Activated gamma-delta T cell treated with anti-CD3 and anti-CD28 coated beads, Interleukin-2, amount 50 U/mL, for 16 hours (primary cell): ENCODE measurements at places on chromosomes 2 and 18.

- no peak for DNase-seq
These were observed 57.6 kb downstream of the DOCK10 start for GRCh38 chr2:224984637-224985036.

DNA sequence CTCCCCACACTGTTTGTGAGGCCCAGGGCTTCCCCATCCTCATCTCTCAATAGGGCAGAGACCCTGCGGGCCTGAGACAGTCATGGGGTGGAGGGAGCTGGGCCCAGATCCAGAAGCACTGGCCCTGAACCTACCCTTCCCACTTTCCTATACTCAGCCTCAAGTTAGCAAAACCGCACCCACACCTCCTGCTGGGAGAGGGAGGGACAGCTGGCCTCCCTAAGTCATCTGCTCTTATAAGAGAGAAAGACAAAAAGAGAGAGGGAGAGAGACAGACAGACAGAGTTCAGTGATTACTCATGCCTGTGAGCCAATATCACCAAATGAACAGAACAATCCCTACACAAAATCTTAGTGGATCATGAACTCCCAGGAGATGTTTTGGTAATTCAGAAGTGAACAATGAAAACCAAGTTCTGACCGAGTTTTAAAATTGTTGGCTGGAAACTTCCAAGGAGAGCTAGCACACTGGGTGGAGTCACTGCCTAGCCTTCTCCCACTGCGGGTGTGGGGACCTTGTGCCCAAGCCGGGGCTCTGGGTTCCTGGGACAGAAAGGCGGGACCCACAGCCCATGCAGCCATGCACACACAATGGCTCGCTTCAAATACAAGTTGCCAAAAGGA is 130.5 kb downstream of the PXDN start:
- no peak for DNase-seq

DNA sequence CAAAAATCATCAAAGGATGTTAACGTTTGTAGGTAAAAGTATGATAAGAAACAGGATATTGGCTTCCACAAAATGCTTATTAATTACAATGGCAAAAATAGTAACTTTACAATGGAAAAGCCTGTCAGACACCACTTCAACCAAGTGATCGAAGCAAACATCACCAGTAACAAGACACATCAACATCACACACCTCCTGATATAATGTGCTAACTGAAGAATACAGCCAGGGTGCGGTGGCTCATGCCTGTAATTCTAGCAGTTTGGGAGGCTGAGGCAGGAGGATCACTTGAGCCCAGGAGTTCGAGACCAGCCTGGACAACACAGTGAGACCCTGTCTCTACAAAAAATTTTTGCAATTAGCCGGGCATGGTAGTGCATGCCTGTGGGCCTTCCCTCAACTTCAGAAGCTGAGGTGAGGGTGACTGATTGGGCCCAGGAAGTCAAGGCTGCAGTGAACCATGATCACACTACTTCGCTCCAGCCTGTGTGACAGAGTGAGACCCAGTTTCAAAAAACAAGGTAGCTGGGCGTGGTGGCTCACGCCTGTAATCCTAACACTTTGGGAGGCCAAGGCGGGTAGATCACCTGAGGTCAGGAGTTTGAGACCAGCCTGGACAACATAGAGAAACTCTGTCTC is 15.0 kb downstream of the MGAT4A start:
- no peak for DNase-seq

GRCh38 chr2:161947406-161947805 is 126.6 kb downstream of the DPP4 start:
- DNase-seq, result no peak

GRCh38 chr2:15738225-15738546 is 146.5 kb downstream of the DDX1 start:
- DNase-seq, result no peak

- DNase-seq, result no peak
These were observed 259.1 kb upstream of the AGAP1 start for GRCh38 chr2:235234736-235235135.

GRCh38 chr2:15275346-15275745 is 285.8 kb downstream of the NBAS start:
- DNase-seq, result no peak

DNA sequence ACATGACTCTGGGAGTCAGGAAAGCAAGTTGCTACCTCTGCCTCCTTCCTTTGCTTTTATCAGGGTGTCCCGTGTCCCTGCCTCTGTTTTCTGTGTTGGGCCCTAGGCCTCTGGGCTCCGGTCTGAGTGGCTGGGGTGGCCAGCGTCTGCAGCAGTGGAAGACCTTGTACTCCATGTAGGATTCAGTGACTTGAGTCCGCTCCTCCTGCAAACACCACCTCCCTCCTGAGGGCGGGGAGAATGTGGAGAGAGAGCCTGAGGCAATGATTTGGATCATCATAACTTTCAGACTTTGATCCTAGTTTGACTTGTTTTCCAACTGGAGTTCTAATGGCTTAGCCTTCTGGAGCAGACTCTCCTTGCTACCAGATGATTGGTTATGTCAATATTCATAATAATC is 30.8 kb downstream of the ATP6V1C2 start:
- DNase-seq, result no peak

- no peak for DNase-seq
These were observed 33.4 kb upstream of the LYPD1 start for GRCh38 chr2:132703396-132703795.

DNA sequence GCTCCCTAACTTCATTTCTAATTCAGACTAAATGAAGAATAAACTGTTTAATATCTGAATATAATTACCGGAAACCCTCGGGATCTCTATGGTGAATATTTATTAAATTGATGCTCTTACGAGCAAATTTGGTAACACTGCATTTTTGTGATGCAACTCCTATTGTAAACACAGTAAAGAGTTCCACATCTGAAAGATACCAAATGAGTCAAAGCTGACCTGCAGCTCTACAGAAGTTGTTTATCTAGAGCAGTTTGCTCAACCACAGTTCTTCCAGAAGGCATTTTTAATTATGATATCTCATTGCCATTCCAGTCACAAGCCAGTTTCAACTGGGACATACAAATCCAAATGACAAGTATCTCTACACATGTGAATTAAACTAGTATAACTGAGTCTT is 129.7 kb downstream of the PKP4 start:
- DNase-seq, result no peak

DNA sequence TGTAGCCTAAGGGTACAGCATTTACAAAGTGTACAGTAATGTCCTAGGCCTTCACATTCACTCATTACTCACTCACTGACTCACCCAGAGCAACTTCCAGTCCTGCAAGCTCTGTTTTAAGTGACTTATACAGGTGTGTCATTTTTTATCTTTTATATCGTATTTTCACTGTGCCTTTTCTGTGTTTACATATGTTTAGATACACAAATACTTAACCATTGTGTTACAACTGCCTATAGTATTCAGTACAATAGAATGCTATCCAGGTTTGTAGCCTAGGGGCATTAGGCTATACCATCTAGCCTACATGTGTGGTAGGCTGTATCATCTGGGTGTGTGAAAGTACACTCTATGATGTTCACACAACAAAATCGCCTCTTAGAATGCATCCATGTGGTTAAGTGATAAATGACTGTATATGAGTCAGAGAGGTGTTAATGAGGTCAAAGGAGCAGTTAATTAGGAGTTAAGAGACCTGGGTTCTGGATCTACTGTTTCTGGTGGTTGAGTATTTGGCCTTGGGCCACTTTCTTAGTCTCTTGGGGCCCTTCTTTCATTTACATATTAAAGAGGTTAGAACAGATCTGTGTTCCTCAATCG is 149.1 kb downstream of the GREB1L start:
- no peak for DNase-seq

GRCh38 chr2:175844169-175844568 is 157.9 kb downstream of the LNPK start:
- DNase-seq, result no peak

DNA sequence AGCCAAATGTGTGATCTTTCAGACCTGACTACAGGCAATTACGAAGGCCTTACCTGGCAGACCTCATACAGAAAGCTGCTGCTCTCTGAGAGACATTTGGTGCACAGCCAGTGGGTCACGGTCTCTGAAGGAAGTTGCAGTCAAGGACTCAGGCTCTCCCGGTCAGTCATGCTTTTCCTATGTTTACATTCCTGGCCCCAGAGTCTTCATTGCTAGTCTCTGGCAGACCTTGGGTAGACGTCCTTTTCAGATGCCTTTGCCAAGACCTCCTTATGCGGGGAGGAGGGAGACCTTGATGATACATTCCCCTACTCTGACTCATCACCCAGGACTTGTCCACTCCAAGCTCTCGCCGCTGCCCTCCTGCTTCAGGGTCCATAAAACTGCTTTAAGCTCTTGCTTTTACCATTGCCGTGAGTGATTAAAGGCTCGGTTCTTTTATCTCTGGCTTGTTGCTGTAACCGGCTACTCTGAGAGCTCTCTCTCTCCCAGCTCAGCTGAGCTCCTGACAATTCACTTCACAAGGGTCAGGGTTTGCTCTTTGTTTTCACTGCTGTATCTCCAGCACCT is 62.0 kb upstream of the SLC35F5 start:
- DNase-seq, result no peak

GRCh38 chr2:143121079-143121478 is 8.1 kb upstream of the ARHGAP15 start:
- no peak for DNase-seq

- no peak for DNase-seq
These were observed 465.9 kb downstream of the TXNL1 start for GRCh38 chr18:56172527-56172926.

DNA sequence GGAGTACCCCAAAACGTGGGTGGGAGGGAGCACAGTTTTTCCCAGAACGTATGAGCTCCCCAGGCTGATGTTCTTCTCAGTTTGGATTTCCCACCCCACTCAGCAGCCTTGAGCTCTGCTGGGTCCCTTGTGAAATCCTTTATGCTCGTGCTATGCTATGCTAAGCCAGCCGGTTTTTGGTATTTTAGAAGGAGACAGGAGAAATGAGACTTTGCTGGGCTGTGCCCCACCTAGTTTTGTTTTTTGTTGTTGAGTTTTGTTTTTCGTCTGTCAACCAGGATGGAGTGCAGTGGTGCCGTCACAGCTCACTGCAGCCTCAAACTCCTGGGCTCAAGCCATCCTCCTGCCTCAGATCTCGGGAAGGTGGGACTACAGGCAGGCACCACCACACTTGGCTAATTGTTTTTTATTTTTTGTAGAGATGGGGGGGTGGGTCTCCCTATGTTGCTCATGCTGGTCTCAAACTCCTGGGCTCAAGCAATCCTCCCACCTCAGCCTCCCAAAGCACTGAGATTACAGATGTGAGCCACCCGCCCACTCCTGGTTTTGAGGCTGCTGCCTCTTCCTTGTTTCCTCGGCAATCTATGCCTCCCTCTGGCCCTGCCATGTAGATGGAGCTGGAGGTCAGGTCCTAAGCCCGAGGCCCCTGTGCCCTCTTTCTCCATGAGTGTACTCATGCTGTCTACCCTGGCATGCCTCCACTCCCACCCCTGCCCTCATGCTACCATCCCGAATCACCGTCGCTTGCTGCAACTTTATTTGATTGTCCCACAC is 17.5 kb upstream of the MGAT4A start:
- no peak for DNase-seq

DNA sequence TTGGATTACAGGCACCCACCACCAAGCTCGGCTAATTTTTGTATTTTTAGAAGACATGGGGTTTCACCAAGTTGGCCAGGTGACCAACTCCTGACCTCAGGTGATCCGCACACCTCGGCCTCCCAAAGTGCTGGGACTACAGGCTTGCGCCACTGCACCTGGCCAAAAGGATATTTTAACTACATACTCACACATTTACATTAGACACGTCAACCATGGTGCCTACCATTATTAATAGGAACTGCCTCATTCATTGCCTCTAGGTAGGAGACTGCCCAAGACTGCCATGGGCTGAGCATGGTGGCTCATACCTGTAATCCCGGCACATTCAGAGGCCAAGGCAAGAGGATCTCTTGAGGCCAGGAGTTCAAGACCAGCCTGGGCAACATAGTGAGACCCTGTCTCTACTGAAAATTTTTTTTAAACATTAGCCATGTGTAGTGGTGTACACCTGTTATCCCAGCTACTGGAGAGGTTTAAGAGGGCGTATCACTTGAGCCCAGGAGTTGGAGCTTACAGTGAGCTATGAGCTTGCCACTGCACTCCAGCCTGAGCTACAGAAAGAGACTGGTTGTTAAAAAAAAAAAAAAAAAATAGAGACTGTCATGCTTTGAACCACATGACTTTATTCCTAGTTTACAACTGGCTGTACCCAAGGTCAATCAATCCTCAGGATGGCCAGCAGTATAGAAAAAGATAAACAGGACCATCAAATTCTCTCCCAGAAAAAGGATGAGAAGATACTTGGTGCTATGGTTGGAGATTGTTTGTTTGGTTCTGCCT is 31.1 kb upstream of the EPC2 start:
- DNase-seq, result no peak

DNA sequence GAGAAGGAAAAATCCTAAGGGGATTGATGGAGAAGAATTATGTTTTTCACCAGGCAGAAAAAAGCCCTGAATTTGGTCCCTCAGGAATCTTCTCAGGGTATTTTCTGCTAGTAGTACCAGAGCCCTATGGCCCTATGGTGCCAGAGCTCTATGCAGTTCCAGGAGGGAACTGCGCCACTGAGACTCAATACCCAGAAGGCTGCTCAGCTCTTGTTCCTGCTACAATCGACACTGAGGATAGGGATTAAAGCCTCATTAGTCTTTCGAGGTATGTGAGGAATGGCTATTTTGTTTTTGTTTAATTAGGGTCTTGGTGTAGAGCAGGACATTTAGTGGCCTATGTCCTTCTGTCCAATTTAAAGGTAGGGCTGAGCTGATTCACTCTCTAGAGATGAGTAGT is 21.7 kb upstream of the PPP3R1 start:
- no peak for DNase-seq

DNA sequence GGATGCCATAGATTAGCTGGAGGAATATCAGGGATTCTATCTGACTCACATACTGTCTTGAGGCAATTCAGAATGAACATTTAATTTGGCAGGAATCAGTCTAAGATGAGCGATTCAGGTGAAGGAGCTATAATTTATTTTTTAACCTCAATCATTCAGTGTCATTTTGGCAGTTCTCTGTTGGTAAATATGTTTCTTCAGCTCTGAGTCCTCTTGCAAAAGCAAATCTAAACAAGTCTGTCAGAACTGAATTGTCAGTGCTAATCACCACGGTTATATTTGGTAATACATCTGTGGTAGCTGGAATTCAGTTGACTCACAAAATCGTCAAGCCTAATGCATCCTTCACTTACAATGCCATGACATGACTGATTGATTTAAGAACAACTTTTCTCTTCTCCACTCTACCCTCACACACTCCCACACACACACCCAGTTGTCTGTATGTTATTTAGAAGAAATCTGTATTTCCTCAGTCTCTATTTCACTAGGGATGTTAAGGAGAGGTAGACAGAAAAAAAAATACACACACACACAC is 516.6 kb upstream of the NXPH2 start:
- DNase-seq, result no peak

GRCh38 chr2:7555260-7555659 is 638.0 kb downstream of the RNF144A start:
- no peak for DNase-seq
